ENCODE measurements at places on chromosomes 5 and 9. TPM values are rescaled to one million over a fixed set of nuclear protein-coding genes. Genes with fewer than 3 reads are reported as not detected.

TMEM174 gene
- not detected for total RNA-seq

FBN2 gene
- total RNA-seq, result 2.8 TPM

PRR16 gene
- 4.5 TPM for total RNA-seq

GRCh38 chr5:62483556-62483955 lies 71.0 kb downstream of the IPO11 start:
- DNase-seq, result no peak

- no peak for DNase-seq
Measured at GRCh38 chr5:62167561-62168057, 138.4 kb upstream of the KIF2A start.

DNA sequence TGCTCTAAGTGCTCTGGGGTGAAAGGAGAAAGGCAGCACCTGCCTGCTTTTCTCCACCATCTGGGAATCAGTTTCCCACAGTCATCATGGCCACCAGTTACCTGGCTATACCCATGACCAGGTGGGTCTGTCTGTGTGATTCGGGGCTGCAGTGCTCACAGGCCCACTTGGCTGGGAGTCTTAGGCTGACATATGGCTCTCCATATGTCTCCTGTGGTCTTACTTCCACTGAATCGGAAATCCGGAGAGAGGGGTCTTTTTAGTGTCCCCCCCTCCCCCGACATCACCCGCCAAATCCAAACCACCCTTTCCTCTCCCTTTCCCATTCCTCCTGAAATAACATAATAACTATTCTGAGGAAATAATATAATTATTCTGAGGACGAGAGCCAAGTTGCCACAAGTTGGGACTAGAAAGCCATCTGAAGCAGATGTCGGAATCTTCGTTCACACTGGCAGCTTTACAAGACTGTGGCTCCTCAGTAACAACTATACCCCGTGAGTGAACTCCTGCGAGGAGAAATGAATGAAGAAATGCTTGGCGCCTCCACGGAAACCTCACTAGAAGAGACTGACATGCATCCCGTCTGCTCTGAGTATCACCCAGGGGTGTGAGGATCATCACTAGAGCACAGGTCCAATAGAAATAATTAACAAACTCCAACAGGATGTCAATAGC lies 143.4 kb downstream of the MYO10 start:
- DNase-seq, result no peak

GRCh38 chr5:165258197-165258771 lies 1752.9 kb downstream of the MAT2B start:
- no peak for DNase-seq

GRCh38 chr9:7342229-7342628 lies 457.3 kb downstream of the DMAC1 start:
- DNase-seq, result no peak

DNA sequence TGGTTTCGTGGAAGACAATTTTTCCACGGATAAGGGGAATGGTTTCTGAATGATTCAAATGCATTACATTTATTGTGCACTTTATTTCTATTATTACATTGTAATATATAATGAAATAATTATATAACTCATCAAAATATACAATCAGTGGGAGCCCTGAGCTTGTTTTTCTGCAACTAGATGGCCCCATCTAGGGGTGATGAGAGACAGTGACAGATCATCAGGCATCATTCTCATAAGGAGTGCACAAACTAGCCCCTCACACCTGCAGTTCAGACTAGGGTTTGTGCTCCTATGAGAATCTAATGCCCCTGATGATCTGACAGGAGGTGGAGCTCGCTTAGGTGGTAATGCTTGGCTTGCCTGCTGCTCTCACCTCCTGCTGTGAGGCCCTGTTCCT lies 6.4 kb downstream of the ISCA1 start:
- no peak for DNase-seq

DNA sequence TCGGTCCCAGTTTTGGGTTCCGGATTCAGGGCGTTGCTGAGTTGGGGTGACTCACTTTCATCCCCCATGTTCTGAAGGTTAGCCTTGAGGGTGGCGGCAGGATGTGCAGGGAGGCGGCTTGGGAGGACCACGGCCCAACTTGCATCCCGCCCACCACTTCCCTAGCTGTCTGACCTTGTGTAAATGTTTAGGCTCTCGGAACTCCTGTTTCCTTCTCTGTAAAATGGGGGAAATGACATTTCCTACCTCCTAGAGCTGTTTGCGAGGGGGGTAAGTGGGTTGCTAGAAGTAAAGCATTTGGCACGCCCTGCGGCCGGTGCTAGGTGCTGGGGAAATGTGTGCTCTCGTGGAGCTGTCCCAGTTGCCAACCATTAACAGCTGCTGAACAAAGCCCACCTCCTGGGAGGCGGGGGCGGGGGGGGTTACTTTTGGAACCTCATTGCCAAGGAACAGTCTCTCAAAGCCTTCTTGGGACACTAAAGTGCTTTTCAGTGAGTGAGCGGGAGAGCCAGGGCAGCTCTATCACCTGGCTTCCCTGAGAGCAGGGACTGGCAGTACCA lies 27.5 kb downstream of the PTGES2 start:
- DNase-seq, result peak; percentile 70

- no peak for DNase-seq
Measured at GRCh38 chr5:146313027-146313426, 25.6 kb upstream of the POU4F3 start.

Data from spleen (tissue), 13 donors.